ENCODE measurements at places on chromosomes 3 and 15. TPM values are rescaled to one million over a fixed set of nuclear protein-coding genes. Genes with fewer than 3 reads are reported as not detected.
A peak's percentile ranks its signal among the peaks of the same experiment; 100 is the strongest.

MESP2 gene
- total RNA-seq: not detected

TEX55 gene
- total RNA-seq: not detected

DLEC1 gene
- not detected for total RNA-seq

VIPR1 gene
- 0.35 TPM for total RNA-seq

RETNLB gene
- total RNA-seq: not detected

CLRN1 gene
- total RNA-seq: not detected

CLEC3B gene
- total RNA-seq: not detected

PCOLCE2 gene
- total RNA-seq: 20.8 TPM

SRGAP3 gene
- 0.27 TPM for total RNA-seq

LXN gene
- 35.7 TPM for total RNA-seq

CRABP1 gene
- total RNA-seq: 0.25 TPM

GRCh38 chr3:30156586-30157498 lies 449.6 kb upstream of the TGFBR2 start:
- DNase-seq: no peak

- DNase-seq: no peak
Measured at GRCh38 chr3:127804141-127804540, 18.2 kb downstream of the MGLL start.

GRCh38 chr3:43181202-43181821 lies 75.4 kb upstream of the POMGNT2 start:
- DNase-seq: no peak

- peak; percentile 59 for DNase-seq
Measured at GRCh38 chr3:171770689-171771620, 39.3 kb downstream of the PLD1 start.

DNA sequence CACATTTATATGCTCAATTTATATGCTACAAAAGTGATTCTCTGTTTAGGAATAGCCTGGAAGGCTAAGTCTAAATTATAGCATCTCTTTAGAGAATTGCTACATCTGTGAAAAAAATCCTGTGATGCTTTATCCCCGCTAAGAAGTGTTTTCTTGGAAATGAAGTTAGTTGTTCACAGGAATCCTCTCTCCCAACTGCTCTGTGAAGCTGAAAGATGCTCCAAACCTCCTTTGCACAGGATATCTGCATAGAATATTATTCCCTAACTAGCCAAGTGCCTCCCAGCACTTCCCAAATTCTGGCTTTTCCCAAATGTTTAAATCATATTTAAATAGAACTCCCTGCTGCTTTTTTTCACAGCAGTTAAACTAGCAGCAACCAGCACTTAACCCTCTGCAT lies 132.2 kb downstream of the SRGAP3 start:
- DNase-seq: no peak

- no peak for DNase-seq
Measured at GRCh38 chr3:147620906-147621305, 211.7 kb downstream of the ZIC1 start.

GRCh38 chr3:113104357-113105092 lies 106.8 kb upstream of the BOC start:
- no peak for DNase-seq

GRCh38 chr15:59373215-59373614 lies 544 bp upstream of the MYO1E start:
- DNase-seq: no peak

DNA sequence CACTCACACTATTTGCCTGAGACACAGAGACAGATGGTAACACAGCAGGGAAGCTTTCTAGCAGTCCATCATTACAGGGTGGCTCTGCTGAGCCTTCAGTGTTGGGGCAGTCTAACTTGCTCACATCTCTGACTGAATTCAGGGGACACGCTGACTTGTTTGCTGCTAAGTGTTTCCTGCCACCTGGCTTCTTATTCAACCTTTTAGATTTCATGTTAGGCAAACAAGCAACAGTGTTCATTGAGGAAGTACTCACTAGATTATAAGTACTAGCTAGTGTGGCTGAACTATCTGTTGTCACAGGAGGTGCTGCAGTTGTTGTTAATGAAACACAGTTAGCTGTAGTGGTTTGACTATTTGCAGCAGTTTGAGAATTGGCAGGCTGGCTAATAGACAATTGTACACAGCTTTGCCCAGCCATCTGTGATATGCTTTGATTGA lies 37.3 kb downstream of the USF3 start:
- DNase-seq: no peak

GRCh38 chr3:169475978-169476698 lies 187.4 kb downstream of the MECOM start:
- DNase-seq: no peak

GRCh38 chr3:133159498-133160475 lies 121.6 kb downstream of the TMEM108 start:
- no peak for DNase-seq

GRCh38 chr15:80695911-80696661 lies 976 bp downstream of the ABHD17C start:
- peak; percentile 17 for DNase-seq

DNA sequence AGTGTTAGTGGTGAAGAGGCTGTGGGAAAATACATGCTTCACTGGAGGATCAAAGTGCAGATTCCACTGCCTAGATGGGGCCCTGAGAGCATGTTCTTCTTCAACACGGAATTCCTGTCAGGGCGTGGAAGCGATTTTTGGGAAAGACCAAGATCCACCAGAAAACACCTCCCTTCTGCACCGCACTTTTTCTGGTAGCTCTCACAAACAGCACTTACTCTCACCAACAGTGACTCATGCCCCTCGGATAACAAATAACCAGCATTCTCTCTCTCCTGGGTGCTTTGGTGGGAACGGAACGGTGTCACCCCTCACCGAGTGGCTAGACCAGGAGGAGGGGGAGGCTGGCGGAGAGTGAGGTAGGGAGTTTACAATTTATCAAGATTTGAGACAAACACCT lies 40.1 kb downstream of the ADAMTSL3 start:
- no peak for DNase-seq

DNA sequence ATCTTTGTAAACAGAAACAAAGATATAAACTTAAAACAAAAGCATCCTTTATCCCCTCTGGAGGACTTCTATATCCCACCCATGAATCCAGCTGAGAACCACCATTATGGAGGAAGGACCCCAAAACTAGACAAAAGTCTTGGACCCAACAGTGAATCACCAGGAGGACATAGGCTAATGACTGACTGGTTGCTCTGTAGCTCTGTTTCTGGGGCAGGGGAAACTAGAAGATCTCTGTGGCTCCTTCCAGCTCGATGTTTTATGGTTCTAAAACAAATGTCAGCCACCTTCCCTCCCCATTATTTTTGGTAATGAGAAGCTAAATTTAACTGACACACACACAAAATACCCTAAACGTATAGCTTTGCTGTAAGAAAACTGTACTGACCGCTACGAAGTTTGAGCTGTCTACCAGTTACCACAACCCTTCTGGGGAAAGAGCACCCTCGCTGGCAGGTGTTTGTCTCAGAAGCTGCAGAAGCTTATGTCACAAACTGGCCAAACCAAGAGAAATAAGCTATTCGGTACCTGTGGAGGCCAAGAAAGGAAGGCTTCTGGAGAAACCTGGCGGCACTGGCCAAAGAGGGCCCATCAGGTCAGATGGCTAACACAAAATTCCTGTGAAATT lies 36.4 kb downstream of the MB21D2 start:
- no peak for DNase-seq

GRCh38 chr15:90641581-90642463 lies 75.3 kb upstream of the BLM start:
- DNase-seq: no peak

DNA sequence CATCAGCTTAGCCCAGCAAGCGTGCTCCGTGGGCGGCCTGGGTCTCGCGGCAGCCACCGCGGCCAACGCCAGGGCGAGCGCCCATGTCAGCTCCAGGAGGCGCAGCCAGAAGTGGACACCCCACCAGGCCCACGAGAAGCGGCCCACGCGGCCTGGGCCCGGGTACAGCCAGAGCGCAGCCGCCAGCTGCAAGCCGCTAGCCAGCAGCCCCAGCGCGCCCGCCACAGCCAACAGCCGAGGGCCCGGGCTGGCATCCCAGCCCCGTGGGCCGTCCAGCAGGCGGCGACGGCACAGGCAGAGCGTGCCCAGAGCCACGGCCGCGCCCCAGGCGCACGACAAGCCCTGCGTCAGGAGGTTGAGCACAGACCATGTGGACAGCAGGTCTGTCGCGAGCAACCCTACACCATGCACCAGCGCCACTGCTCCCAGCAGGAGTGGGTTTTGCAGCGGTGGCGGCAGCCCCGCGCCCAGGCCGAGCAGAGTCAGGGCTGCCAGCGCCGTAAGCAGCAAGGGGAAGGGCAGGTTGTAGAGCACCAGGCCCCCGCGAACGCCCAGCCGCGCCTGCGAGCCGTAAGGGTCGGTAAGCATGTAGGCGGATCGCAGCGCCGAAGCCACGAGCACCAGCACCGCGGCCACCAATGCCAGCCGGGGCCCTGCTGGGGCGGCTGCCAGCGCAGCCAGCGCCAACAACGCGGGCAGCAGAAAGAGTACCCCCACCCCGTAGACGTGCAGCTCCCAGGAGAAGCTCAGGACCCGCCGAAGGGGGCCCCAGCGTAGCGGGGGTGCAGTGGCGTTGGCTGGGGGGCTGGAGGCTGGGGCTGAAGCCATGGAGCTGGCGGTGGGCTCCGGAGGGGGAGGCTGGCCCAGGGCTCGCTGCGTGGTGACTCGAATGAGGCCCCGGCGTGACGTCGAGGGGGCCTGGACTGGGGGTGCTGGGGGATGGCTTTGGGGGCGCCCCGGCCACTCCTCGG lies 4.9 kb downstream of the PRRT3 start:
- DNase-seq: peak; percentile 68

GRCh38 chr3:177353140-177353539 lies 155.9 kb upstream of the TBL1XR1 start:
- DNase-seq: no peak

DNA sequence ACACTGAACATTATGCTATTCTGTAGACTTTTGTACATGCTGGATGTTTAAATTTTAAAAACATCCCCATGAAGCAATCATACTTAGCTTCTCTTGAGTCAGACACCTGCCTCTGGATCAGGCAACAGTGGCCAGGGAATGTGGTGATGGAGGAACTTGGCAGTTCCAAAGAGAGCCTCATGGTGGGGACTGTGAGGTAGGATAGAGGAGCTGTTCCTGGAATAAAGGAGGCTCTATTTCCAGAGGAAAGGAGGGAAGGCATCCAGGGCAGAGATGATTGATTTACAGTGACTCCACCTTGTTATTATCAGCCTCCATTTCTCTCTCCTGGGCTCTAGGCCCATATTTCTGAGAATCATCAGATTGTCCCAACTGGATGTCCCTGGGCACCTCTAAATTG lies 35.0 kb upstream of the ABHD17C start:
- peak; percentile 30 for DNase-seq

- DNase-seq: peak; percentile 1
Measured at GRCh38 chr3:85846940-85847339, 888.2 kb downstream of the CADM2 start.

- no peak for DNase-seq
Measured at GRCh38 chr3:196454935-196455334, 22.7 kb upstream of the UBXN7 start.

GRCh38 chr3:62965311-62965710 lies 90.1 kb upstream of the CADPS start:
- no peak for DNase-seq

GRCh38 chr3:52453496-52454249 lies at the start of gene TNNC1:
Gene TNNC1, minus strand, starts transcription at chr3:52454041. Its CDS starts 26 bp downstream, at chr3:52454015.
- DNase-seq: no peak

DNA sequence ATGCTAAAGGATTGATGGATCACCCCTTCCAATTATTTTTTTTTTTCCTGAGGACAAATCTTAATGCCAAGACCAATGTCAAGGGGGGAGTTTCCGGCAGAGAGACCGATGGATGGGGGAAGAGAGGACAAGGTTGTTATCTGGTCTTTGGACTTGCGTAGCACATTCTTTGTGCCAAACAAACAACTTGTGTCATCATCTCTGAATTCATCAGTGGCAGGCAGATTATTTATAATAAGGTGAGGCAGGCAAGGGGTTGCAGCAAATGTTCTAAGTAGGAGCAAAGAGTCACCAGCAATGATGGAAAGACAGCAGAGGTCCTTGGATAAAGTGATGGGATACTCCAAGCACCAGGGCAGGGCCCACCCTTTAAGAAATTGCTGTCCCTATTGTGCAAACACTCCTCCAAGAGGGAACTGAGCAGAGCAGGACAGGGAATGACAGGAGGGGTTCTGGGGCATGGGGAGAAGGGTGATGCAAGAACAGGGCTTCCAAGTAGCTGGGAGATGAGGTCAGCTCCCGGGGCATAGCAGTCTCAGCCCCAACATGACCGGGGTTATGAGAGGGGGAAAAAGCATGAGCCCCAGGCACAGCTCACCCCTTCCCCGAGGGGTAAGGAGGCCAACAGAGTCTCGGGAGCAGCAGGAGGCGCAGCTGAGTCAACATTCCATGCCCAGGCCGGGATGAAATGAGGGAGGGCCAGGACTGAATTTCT lies 57.4 kb downstream of the ANXA2 start:
- no peak for DNase-seq

GRCh38 chr3:82567029-82567600 lies 805.7 kb upstream of the GBE1 start:
- no peak for DNase-seq

DNA sequence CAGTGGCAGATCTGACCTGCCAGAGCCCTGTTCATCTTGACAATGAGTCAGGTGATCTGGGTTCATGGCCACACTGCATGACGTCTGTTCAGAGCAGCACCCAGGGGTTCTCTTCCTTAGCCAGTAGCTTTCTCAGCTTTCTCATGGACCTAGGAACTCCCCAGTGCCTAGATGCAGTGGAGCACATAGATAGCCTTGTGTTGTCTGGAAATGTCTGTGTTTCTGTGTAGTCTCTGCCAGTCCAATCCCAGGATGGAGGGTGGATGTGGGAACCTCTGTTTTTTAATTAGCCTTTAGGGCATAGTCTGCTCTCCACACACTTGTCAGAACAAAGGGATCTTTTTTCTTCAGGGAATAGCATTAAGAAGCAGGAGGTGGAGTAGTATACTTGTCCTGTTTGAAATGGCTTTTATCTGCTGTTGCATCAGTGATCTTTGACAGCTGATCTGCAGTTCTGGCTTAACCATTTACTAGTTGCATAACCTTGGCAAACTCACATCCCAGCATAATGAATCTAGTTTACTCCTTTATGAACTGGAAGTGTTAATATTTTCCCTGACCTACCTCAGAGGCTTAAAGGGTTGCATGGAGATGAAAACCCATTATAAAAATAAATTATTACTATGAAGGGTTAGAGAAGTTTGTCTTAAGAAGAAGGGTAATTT lies 16.1 kb upstream of the CACNA1D start:
- DNase-seq: no peak

- DNase-seq: no peak
Measured at GRCh38 chr3:145089337-145089736, 1071.6 kb downstream of the PLOD2 start.

DNA sequence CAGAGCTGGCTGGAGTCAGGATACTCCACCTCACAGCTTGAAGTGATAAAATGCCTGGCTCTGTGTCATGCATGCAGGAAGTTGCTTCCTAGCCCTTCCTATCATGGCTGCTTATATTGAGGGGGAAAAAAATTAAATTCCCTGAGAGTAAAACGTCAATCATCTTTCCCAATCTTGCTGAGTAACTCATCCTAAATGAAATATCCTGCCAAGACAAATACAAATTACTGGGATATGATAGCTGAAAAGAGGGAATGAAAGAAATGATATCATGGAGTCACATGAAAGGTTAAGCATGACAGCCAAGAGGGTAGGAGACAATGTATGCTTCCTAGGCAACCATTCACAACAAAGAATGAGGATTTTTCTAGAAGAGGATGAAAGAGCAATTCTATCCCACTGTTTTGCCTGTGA lies 110.6 kb downstream of the ABI3BP start:
- peak; percentile 27 for DNase-seq

- no peak for DNase-seq
Measured at GRCh38 chr15:67180514-67181191, 73.8 kb downstream of the AAGAB start.
